ENCODE measurements at places on chromosomes 1 and 21.

DNA sequence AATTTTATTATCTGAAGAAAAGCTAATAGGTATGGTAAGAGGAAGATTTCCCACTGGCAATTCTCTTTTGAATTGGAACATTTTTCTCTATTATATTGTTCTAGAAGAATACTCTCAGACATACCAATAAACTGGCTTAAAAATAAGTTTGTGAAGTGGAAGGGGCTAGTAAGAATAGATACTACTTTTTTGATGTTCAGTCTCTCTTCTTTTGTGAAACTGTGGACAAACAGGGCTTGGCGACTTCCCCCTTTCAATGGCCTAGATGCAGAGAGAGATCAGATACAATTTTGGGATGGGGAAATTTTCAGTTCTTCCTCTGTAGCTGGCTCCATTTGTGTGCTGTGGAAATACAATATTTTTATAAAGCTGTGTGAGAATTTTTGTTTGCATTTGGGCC lies 2.5 kb downstream of the PBX1 start:
- DNase-seq, result no peak

DNA sequence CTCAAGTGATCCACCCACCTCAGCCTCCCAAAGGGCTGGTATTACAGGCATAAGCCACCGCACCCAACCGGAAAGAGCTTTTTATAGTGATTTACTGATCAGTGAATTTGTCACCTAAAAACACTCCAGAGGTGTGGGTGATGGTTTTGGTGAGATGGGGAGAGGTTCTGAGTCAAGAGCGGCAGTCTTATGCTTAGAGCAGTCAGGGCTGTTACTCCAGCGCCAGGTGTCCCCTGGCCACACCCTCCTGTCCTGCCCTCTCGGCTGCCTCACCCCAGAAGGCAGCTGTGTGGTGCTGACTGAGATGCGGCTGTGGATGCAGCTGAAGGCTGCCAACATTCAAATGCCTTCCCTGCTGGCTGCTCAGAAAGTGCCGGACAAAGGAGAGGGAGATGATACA lies 94.5 kb upstream of the LPGAT1 start:
- DNase-seq, result no peak

DNA sequence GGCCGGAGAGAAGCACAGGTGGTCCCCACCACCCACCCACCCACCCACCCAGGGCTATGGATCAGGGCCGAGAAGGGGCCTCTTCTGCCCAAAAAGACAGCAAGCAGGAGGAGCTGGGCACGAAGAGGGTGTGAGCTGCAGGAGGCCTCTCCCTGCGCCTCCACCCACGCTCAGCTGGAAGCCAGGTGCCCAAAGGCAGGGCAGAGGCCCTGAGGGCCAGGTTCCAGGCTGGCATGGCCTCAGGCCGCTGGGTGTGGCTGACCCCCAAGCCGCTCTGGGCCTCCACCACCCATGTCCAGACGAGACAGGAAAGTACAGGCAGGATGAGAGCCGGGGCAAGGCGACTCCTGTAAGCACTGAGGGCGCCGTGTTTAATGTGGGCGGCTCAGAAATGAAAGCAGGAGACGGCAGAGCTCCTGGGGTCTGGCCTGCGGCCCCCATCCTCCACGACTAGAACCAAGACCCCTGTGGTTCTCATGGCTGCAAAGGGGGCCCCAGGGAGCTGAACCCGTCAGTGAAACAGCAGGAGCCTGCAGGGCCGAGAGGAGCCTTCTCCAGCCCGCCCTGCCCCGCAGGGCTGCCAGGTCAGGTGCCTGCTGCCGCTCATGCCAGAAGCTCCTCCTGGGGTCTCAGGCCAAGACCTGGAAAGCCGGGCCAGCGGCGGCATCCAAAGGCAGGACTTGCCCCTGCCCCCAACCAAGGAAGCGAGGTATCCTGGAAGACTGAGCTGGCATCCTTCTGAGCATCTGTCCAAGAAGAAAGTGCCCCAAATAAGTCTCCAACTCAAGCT lies 56.0 kb downstream of the MEGF6 start:
- DNase-seq, result no peak

- DNase-seq, result no peak
Observed at GRCh38 chr1:24309762-24310485, 9.2 kb upstream of the GRHL3 start.

- no peak for DNase-seq
Observed at GRCh38 chr1:239802275-239802674, 289.4 kb upstream of the FMN2 start.

DNA sequence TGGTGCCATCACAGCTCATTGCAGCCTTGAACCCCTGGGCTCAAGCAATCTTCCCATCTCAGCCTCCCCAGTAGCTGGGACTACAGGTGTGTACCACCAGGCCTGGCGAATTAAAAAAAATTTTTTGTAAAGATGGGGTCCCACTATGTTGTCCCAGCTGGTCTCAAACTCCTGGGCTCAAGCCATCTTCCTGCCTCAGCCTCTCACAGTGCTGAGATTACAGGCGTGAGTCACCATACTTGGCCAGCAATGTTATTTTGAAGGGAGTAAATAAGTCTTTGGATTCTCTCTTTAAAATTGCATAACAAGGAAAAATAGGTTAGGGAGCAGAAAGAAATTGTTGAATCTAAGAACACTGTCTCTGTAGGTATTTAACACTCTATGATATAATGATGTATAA lies 111.3 kb downstream of the RPS6KC1 start:
- no peak for DNase-seq

DNA sequence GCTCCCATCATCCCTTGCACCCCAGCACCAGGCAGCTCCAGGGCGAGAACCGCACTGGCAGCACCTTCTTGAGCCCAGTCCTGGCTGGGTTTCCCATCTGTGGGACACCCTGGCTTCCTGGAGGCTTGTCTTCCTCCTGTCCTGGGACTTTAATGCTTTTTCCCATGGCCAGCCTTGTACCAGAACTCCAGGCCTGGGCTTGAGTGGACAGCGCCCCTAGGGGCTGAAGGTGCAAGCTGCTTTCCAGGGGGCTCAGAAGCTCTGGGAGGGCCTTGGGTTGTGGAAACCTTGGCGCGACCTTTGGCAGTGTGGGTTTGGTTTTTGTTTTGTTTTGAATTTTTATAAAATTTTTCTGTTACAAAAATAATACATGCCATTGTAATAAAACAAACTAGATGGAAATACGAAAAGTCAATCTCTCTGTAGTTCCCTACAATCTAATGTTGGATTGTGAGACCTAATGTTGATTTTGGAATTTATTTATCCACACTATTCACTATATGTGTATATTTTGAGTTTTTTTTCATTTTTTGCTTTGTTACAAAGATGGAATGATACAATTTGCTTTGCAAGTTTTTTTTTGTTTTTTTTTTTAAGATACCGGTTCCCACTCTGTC lies 33.8 kb upstream of the RPL11 start:
- peak; percentile 11 for DNase-seq

GRCh38 chr1:56434025-56434424 lies 145.3 kb downstream of the PLPP3 start:
- no peak for DNase-seq

GRCh38 chr1:57086154-57086553 lies 120.3 kb upstream of the C8B start:
- DNase-seq, result no peak

DNA sequence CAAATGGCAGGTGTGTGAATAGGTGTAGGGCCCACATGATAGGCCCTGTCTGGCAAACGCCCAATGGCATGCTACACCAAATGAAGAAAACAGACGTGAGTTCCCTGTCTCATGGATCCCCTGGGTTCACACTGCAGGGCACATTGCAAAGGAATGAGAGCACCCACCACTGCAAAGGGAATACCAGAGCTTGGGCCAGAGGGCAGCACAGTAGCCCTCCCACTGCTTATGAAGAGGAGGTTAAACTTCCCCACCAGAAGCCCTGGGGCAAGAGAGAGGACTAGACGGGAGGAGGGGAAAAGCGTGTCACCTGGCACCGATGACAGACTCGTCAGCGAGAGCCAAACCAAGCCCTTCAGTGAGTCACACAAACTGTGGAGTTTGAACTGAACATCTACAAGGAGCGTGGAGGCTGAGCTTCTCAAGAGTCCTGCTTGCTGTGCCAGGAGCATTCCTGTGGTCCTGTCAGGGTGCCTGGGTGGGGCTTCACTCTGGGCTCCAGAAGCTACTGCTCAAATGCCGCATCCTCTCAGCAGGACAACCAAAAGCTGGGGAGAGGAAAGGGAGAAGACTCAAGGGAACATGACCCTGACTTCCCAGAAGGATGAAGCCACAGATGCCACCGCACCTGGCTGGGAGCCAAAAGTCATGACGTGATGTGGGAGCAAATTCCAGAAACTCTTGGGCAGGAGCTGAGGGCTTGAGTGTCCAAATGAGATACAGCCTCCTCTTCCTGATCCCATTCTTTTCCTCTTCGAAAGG lies 61.1 kb downstream of the TOMM20 start:
- peak; percentile 99 for DNase-seq

- no peak for DNase-seq
Observed at GRCh38 chr1:43451701-43452532, 1.8 kb downstream of the HYI start.

GRCh38 chr1:227940791-227941241 lies 6.9 kb downstream of the WNT9A start:
- no peak for DNase-seq

Measured in astrocyte of the cerebellum (primary cell).